ENCODE measurements at places on chromosomes 2 and 18.
A peak's percentile ranks its signal among the peaks of the same experiment; 100 is the strongest.

- no peak for DNase-seq
Measured at GRCh38 chr2:161418275-161418714, 2.2 kb downstream of the TBR1 start.

GRCh38 chr2:160943414-160943813 lies 216.8 kb upstream of the TANK start:
- DNase-seq = no peak

- DNase-seq = peak; percentile 53
Measured at GRCh38 chr2:95314964-95315611, 17.9 kb downstream of the KCNIP3 start.

DNA sequence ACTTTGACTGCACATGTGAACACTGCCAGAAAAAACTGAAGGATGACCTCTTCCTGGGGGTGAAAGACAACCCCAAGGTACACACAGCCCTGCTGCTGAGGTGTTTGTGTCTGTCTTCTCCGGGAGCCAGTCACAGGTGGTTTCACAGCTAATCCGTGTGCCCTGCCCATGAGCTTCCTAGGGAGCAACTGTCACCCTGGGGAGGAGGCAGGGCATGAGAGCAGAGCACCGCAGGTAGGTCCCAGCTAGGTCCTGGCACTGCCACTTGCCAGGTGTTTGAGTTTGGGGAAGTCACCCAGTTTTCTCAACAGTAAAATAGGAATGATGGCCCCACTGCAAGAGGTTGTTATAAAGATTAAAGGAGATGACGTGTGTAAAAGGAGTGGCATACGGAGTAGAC lies 29.1 kb downstream of the SMYD1 start:
- no peak for DNase-seq

- DNase-seq = no peak
Measured at GRCh38 chr2:127649100-127649611, 3.2 kb downstream of the GPR17 start.

- no peak for DNase-seq
Measured at GRCh38 chr18:63895190-63895589, 7.7 kb downstream of the SERPINB2 start.

DNA sequence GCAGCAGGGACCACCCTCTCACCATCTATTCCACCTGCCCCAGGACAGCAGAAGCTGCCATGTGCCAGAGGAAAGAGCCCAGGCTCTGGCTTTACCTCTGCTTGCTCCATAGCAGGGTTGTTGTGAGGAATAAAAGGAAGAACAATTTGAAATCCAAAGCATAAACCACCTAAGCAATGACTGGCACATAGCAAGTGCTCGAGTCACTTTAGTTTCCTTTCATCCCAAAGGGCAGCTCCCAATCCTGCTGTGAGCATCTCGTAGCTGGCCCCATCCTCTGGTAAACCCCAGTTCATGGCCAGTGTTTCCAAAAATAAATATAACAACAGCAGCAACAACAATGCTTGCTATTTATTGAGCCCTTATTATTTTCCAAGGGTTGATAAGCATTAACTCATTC lies 923.5 kb downstream of the EPHA4 start:
- no peak for DNase-seq

GRCh38 chr2:178202927-178203326 lies 8.6 kb downstream of the OSBPL6 start:
- no peak for DNase-seq

- peak; percentile 68 for DNase-seq
Measured at GRCh38 chr2:69724540-69725159, 17.3 kb upstream of the ANXA4 start.

DNA sequence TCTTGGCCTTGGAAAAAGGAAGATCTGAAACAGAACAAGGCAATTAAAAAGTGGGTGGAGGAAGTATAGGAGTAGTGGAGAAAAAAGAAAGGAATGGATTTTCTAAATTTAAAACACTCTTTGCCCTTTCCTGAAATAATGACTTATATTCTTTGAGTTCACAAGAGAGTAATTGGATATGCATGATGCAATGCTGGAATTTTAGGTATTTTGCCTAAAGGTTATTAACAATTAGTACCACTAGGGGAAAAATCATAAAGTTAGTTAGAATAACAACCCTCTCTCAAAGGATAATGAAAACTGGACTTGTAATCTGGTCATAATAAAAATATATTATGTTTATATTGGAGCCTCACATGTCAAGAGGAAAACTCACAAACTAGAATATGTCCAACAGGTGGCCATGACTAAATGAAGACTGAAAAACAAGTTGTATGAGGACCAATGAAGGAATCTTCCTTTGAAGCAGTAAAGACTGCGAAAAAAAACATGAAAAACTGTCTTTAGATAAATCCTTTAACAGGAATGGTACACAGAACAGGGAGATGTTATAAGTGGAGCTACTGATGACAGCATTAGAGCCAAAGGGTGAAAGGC lies 281.8 kb downstream of the NCKAP5 start:
- peak; percentile 56 for DNase-seq

GRCh38 chr2:135563793-135564192 lies 32.5 kb downstream of the R3HDM1 start:
- peak; percentile 25 for DNase-seq

DNA sequence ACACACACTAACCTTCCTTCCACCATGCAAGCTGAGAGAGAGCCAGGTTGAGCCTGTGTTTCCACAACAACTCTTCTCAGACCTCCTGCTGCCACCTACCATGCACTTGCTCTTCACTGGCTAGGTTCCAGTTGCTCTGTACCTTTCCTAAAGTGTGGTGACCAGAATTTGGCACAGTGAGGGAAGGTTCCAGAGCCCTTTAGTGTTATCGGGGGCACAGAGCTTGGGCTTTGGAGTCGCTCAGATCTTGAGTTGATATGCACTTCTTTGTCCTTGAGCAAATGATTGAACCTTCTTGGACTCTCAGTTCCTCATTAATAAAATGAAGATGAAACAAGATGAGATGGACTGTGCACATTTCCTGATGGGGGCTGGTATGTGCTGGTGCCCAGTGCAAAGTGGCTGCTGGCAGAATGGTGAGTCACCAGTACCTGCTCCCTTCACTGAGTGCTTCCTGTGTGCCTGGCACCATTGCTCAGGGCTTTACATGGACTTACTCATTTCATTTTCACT lies 47.1 kb downstream of the NEDD4L start:
- no peak for DNase-seq

DNA sequence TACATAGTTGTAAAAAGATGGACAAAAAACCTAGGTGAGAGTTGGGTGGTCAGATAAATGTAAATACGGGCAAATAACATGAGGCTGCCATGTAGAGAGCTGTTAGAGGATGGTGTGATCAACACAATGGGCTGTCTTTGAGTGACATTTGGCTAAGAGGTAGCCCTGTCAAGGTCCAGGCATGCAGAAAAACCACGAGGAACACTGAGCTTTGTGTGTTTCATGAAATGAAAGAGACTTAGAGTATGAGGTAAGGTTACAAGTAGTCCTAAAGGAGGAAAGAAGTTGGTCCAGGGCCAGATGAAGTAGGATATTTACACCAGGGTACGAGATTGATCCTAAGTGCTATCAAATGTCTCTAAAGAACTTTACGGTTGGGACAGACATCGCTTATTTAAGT lies 160.9 kb downstream of the RDH14 start:
- DNase-seq = peak; percentile 39

DNA sequence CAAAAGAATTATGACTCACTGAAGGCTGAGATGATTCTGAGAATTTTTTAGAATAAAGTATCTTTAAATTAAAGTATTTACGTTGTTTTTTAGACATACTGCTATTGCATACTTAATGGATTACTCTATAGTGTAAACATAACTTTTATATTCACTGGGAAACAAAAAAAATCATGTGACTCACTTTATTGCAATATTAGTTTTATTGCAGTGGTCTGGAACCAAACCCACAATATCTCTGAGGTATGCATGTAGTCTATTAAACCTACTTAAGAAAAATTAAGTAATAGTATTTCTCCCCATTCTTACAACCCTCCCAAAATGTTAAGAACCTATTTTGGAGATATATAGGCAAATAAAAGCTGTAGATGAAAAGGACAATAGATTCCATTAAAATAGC lies 142.9 kb upstream of the ZNF521 start:
- no peak for DNase-seq

DNA sequence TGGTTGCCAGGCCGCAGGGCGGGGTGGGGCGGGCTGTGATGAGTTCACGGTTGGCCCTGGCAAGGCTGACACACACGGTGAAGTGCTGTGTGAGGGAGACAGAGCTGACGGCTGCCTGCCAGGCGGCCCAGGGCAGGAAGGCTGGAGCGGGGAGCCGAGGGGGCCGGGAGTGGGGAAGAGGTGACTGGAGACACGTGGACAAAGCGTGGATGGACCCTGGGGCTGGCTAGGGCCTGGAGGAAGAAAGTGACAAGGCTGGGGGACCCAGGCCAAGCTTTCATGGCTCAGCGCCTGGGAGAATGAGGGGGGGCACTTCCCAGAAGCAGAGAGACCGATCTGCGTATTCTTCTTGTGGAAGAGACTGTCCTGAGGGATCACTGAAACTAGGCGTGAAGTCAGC lies 123.2 kb downstream of the DYSF start:
- no peak for DNase-seq

All from LHCN-M2 (cell line).